ENCODE measurements at places on chromosomes 5 and 9.

DNA sequence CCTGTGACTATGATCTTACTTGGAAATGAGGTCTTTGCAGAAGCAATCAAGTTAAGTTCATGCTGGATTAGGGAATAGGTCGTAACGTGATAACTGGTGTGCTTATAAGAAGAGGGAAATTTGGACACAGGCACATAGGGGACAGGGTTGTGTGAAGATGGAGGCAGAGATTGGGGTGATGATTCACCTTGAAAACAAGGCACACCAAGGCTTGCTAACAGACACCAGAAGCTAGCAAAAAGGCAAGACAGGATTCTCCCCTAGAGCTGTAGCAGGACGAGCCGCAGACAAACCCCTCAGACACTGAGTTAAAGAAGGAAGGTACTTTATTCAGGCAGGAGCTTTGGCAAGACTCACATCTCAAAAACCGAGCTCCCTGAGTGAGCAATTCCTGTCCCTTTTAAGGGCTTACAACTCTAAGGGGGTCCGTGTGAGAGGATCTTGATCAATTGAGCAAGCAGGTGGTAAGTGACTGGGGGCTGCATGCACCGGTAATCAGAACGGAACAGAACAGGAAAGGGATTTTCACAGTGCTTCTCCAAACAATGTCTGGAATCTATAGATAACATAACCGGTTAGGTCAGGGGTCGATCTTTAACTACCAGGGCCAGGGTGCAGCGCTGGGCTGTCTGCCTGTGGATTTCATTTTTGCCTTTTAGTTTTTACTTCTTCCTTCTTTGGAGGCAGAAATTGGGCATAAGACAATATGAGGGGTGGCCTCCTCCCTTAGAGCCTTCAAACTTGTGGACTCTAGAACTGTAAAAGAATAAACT is 57.5 kb upstream of the S1PR3 start:
- no peak for DNase-seq

GRCh38 chr9:79023134-79023580 is 548.6 kb upstream of the TLE4 start:
- no peak for DNase-seq

DNA sequence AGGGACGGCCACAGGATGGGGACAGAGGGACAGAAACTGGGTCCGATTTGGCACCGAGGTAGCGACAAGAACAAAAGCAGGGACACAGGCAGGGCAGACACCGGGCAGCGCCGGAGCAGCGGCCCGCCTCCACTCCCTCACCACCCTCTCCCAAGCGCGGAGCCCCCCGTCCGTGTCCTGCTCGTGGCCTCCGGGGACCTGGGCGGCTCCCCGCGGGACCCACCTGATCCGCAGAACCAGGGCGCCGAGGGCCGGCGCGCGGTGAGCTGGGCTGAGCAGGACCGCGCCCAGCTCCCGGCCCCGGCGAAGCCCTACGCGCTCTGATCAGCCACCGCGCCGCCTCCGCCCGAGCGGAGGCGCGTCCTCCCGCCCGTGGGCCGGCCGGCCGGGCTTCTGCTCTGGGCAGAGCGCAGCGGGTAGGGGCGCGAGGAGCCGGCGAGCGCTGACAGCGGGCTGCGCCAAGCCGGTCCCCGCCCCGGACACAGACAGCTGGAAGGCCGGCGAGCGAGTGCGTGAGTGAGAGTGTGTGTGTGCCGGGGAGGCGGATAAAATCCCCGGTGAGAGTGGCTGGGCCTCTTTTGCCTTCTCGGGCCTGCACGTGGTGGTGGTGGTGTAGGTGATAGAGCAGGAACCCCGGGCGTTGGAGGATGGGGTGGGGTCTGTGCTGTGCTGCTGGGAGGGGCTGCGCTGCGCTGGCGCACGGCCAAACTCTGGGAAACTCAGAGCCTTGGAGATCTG is at the start of gene GGTA1:
Gene GGTA1 (minus strand): TSS at position 418 of the 738 bp plus-strand sequence. CDS start 31,922 bp downstream, outside the sequence.
- DNase-seq, result no peak

GRCh38 chr5:9324348-9325077 is 221.4 kb downstream of the SEMA5A start:
- no peak for DNase-seq

- no peak for DNase-seq
These were observed 350.7 kb upstream of the TLE4 start for GRCh38 chr9:79221084-79221483.

GRCh38 chr5:126103868-126104267 is 319.3 kb upstream of the GRAMD2B start:
- DNase-seq, result no peak

DNA sequence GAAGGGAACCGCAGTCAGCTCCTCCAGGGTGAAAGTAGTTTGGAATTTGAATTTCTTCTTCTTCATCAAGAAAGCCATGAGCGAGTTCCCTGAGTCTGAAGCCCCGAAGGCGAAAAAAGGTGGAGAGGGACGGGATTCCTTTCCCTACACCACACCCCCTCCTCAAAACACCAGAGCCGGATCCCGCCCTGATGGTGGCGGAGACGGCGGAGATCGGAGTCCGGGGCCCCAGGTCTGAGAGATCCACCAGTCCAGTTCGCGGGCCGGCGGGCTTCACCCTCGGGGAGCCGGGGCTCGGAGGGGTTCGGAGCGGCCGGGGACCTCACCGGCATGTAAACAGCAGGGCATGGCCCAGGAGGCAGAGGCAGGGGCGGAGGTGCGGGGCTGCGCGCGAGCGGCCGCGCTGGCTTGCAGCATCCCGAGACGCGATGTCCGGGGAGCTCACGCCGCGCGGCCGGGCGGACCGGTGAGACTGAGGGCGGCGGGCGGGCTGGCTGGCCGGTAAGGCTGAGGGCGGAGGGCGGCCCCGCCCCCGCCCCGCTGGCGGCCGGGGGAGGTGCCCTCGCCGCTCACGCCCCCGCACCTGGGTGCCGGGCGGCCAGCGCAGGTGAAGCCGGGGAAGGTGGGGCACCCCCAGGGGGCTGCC is 606 bp downstream of the EEIG1 start:
- no peak for DNase-seq

DNA sequence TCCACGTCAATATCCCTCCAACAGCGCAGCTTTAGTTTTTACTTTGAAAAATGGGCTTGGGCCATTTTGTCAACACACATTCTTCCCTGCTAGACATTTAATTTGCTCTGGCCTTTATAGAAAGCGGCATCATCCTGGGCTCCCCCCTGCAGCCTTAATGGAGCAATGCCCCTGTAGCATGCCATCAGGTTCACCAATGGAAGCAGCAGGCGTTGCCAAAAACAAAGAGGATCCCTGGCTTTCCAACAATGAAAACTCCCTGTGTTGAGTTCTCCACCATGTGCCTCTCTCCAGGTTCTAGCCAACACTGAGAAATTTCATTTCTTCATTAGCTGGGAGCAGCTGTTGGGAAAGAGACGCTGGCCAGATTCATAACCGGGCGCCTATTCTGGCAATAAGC is 139.5 kb downstream of the ZNF622 start:
- DNase-seq, result no peak

DNA sequence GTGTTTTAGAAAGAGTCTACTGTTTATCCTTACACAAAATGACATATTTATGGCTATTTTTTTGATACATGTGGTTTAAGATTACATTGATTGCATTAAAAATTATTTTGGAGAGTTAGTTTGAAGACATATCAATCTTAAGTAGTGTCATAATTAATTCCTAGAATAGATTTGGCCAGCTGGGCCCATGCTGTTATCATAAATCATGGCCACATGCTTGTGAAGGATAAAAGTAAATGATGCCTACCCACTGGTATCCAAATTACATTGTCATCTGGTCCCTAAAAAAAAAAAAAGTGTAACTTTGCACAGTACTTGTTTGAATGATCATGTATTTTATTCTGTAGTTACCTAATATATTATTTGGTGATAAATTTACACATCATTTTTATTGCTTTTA is 96.9 kb downstream of the PARP8 start:
- no peak for DNase-seq

DNA sequence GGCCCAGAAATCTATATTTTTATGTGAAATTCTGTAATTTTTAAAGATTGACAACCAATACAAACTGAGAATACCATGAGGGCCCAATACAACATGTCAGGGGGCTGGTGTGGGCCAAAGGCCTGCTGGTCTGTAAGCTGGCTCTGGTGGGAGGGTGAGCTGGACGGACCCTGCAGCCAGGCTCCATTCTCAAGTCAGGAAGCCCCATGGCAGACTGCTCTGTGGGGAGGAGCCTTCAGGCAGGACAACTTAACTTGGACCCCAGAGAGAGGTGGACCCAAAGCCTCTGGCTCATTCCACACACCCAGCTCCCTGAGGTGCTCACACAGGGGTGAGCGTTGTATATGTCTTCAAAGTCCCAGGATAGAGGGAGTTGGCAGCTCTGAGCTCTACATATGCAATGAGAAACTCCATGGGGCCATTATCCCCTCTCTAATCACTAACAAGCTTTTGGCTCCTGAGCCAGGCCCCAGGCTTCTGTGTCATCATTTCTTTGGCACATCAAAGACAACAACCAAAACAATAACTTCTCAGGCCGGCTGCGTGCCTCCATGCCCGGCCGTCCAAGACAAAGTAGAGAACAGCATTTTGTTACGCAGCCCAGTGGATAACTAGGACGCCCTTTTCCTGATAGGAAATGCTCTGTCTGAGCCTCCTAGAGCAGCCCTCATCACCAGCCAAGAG is 6.4 kb downstream of the SEPTIN8 start:
- no peak for DNase-seq

DNA sequence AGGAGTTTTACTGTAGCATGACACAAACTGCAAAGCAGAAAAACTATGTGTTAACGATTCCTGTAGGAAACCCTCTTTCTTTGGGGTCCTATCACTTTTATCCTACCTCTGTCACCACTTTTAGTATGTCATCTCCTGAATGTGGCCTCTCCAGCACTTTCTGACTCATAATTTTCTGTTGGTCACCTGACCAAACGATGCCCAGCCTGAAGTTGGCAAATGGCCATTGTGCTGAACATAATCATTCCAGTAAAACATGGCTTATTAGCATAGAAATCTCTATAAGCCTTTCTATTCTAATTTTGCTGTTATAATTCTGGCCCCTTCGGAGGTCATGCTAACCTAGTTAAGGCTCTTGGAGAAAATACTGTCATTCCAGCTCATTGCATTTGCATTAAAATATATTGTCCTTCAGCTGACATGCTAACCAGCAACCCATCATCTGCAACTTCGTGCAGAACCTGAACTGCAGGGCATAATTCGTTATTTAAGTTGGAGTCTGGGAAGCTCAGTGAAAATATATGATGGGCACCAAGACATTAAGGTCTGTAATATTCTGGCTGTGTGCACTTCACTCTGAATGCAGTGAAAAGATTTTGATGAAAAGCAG is 140.3 kb downstream of the NMUR2 start:
- no peak for DNase-seq

DNA sequence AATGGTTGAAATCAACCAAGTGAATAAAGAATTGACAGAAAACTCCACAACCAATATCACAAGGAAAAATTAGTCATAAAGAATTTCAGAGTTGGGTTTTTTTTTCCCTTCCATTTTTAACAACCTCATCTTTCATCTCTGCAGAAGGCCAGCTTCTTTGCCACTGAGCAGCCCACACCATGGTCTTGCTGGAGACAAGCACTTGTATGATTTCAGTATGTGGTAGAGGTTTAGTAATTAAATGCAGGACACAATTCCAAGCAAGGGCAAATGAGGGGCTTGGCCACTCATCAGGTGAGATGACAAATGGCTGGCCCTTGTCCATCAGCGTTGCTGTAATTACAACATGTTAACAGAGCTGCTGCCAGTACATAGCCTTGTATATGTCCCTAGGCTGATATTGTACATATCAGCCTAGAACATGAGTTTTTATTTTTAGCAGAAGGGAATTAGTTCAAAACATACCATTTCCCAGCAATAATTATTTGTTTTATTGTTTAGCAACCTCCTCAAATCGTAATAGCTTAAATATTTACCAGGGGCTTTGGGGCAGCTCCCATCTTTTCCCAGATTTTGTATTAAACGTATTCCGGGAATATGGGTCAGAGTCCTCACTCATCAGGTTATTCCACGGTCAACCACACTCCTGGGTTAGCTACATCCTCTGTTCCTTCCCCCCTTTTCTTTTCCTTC is 5.0 kb upstream of the C9 start:
- DNase-seq, result no peak
